ENCODE measurements at places on chromosomes 16 and 17.
A peak's percentile ranks its signal among the peaks of the same experiment; 100 is the strongest.

DNA sequence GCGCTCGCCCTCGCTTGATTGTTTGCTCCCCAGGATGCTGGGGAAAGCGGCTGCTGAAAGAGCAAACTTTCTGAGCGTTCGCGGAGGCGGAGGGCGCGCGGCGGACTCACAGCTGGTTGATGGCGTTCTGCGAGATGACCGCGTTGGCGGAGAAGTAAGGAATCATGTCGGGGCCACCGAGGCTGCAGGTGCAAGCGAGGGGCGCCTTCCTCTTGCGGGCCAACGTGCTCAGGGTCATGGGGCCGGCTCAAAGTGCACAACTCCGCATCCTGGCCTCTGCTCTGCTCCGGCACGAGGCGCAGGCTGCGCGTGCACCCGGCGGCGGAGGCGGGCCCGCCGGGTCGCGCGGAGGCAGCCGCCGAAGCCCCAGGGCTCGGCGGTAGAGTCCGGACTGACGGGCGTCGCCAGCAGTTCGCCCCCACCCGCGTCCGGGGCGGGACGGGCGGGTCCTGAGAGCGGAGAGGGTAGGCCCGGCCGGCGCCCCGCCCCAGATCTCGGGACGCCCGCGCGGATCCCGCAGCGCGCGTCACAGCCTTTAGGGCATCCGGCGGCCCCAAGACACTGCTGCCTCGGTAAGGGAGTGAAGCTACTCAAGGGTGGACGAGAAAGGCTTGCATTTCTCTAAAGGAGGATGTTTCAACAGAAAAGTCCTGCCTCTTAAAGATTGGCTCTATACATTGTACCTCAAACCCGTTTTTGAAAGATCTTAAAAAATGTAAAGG lies 138.5 kb upstream of the CORO6 start:
- DNase-seq = peak; percentile 94

DNA sequence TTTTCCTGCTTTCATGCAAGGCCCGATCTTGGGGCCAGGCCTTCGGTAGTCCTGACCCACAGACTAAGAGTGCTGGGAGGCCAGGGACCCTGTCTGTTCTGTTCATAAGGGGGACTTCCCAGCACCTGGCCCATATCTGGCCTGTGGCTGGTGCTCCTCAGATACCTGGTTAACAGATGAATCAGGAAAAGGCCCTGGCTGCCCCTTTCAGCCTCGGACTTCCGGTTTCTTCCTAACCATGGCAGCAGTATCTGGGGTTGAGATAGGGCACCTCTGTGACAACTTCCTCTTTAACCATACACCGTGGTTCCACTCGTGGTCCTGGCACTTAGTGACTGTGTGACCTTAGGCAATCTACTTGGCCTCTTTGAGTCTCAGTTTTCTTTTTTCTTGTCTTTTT lies 18.4 kb downstream of the PLCG2 start:
- DNase-seq = peak; percentile 64

GRCh38 chr17:56478836-56479447 lies 114.6 kb upstream of the NOG start:
- no peak for DNase-seq

- DNase-seq = peak; percentile 26
Measured at GRCh38 chr16:65117811-65118448, 3.9 kb downstream of the CDH11 start.

DNA sequence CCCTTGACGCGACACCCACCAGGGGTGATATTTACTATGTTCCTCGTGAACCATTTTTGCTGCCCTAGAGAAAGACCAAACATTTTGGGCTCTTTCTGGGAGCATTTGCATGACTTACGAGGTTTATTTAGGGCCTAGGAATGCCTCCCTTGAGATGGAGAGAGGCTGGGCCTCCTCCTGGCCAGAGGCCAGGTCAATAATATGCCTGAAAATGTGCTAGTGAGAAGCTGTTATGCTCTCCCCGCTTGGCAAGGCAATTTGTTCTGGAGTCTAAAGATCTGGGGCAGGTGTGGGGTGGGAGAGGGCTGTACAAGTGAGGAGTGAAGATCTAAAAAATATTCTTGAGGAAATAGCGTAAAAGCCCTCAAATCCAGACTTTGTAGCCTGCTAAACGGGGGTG lies 587.3 kb upstream of the CDH5 start:
- DNase-seq = no peak

GRCh38 chr17:33369876-33370275 lies 76.8 kb upstream of the ASIC2 start:
- no peak for DNase-seq

DNA sequence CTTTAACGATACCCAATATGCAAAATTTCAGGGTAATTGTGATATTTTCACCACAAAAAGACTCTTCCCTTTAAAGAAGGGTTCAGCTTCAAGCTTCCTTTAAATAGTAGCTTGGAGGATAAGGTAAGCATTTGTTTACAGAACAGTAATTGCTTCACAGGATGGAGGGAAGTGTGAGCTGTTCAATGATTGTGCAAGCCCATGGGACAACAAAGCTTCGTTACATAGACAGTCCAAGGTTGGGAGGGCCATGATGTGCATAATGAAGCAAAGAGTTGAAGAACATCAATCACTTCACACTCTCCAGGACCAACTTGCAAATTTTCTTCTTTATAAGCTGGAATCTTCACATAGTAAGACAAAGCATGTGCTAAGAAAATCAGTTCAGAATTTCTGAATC lies 145.0 kb upstream of the ASIC2 start:
- no peak for DNase-seq

DNA sequence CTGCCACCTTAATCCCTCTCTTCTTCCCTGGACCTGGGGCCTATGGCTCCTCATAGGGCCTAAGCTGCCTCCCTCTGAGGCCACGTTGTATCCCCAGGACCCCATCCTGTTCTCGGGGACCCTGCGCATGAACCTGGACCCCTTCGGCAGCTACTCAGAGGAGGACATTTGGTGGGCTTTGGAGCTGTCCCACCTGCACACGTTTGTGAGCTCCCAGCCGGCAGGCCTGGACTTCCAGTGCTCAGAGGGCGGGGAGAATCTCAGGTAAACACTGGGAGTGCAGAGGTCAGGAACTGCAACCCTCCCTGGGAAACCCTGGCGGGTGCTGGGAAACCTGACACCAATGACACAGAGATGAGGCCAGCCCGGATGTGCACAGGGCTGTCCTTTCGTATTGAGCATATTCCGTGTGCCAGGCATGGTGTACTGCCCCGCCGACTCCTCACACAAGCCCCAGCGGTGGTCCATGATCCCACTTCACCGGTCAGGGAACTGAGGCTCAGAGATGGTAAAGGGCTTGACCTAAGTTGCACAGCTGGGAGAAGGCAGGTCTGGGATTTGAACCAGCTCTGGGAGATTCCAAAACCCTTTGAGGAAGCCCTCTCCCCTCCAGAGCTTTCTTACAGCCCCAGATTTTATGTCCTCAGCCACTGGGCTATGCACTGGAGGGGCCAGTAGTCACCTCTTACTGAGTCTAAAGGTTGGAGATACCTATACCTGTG lies 22.9 kb downstream of the ANKRD40 start:
- no peak for DNase-seq

Data from CD4-positive, alpha-beta T cell treated with Interleukin-1 beta for 1 hour (primary cell).